ENCODE measurements at places on chromosomes 11 and 22. TPM values are rescaled to one million over a fixed set of nuclear protein-coding genes. Genes with fewer than 3 reads are reported as not detected.

Gene PATE4
- total RNA-seq = not detected

Gene KCNQ1OT1
- total RNA-seq = 2.9 TPM

GRCh38 chr22:48800036-48800885 is 1027.4 kb downstream of the BRD1 start:
- DNase-seq = no peak

- peak; percentile 54 for DNase-seq
These were observed 292.5 kb downstream of the TMEM135 start for GRCh38 chr11:87330187-87330601.

- no peak for DNase-seq
These were observed 12.2 kb upstream of the RHOD start for GRCh38 chr11:67044496-67044895.

Gene MTFP1
- 1.8 TPM for total RNA-seq

DNA sequence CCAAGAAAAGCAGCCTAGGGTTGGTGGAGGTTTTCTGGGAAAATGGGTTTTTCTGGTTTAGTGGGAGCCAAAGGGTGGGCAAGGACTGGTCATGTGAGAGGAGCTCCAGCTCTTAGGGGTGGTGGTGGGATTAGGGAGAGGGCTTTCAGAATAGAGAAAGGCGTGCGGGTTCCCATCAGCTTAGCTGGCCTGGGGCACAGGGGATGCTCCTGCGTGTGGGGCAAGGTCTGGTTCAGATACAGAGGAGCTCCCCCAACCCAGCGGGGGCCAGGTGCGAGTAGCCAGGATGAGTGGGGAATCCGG is 644 bp downstream of the TMEM134 start:
- no peak for DNase-seq

All from lung (tissue), 17 donors.